DND-41 (cell line): ENCODE measurements at places on chromosomes 13 and 19.

DNA sequence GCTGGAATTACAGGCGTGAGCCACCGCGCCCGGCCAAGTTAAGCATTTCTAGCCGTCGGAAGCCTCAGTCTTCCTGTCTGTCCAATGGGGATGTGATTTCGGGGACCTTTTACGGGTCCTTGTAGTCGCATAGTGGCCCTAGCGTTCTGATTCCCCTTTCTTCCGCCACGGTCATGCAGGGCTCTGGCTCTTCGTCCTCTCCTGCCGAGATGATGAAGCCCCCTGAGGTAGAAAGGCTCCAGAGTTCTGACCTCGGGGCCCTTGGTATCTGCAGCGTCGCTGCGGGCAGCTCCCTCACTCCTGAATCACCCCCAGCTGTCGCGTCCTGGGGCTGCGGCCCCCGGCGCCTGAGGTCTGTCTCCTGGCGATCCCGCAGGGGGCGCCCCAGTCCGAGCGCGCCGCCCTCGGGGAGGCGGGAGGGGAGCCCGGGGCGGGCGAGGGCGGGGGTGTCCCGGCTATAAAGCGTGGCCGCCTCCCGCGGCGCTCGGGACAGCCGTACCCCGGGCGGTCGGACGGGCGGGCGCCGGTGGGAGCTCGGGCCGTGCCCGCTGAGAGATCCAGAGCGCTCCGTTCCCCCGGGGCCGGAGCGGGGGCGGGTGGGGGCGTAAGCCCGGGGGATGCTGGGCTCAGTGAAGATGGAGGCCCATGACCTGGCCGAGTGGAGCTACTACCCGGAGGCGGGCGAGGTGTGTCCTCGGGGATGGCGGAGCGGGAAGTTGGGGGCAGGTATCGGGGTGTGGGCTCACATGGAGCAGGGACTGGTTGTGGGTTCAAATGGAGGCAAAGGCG lies at the start of gene FOXA3:
Gene FOXA3, plus strand, starts transcription at position 487 of the 789 bp plus-strand sequence. Its CDS starts 131 bp downstream, at position 618.
- DNase-seq: no peak
- no peaks in the 10 kb centered on the region for H3K27me3 ChIP-seq
- H3K36me3 ChIP-seq: peaks cover 18% of the 10 kb centered on the region
- H3K4me3 ChIP-seq: peak within 1 kb of the TSS; percentile 74
- H3K4me1 ChIP-seq: peaks cover 26% of the 10 kb centered on the region
- H3K27ac ChIP-seq: peak within 1 kb of the TSS; percentile 61

DNA sequence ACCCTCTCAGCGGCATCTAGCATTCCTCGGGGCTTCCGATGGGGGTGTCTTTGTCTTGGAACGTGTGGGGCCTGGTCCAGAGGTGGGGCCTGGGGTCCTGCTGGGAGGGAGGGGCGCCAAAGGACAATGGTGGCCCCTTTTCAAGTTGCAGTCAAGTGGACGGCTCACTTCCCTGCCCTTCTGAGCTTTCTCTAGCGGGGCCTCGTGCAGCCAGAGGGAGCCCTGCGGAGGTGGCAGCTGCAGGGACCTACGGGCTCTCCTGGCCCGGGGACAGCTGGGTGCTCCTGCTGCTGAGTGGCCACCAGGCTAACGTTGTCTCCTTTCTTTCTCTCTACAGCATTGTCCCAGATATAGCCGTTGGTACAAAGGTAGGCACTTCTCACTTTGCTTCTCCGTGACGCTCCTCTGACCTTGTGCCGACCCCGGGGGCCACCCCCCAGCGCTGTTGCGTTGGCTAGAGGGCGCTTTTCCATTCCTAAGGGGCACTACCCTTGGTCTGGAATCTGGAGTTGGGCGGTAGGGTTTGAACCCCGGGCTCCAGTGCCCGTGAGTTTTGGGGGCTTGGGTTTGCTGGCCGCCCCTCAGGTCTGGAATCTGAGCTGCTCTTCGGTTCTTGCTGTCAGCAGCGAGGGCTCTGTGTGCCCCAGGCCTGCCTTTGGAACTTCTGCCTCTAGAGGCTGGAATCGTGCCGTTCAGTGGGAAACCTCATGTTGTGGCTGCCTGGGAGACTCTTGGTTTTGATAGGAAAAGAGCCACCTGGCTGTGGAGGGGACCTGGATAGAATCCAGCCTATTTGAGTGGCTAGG lies 2.0 kb downstream of the PTBP1 start:
- peak; percentile 22 for DNase-seq
- H3K36me3 ChIP-seq: peaks cover 64% of the 10 kb centered on the region
- H3K4me3 ChIP-seq: peak overlapping the region; percentile 99; the same call in 1 of the 2 replicates

GRCh38 chr19:48629599-48630295 lies 7.4 kb downstream of the DBP start:
- H3K27me3 ChIP-seq: no peaks in the 10 kb centered on the region
- H3K4me3 ChIP-seq: no peak overlapping the region
- H3K4me1 ChIP-seq: peaks cover 32% of the 10 kb centered on the region
- no peak overlapping the region for H3K27ac ChIP-seq
- H3K36me3 ChIP-seq: peaks cover 73% of the 10 kb centered on the region

DNA sequence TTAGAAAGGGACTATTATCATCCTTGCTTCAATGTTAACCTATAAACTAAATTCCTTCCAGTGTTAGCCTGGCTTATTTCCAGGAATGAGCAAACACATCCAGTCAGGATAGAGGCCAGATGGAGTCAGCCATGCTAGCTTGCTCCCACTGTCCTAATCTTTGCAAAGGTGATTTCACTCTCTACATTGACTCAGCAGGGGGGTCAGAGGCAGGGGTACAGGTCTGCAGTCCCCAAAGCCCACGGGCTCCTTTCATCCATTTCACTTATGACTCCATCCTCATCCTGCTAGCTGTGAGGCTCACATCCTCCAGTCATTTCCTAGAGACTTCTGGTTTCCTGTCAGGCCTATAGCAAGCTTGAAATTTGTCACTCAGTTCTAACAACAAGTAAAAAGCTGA lies 63.4 kb upstream of the CEACAM8 start:
- no peak overlapping the region for H3K4me3 ChIP-seq
- H3K4me1 ChIP-seq: no peaks in the 10 kb centered on the region
- H3K36me3 ChIP-seq: no peaks in the 10 kb centered on the region

DNA sequence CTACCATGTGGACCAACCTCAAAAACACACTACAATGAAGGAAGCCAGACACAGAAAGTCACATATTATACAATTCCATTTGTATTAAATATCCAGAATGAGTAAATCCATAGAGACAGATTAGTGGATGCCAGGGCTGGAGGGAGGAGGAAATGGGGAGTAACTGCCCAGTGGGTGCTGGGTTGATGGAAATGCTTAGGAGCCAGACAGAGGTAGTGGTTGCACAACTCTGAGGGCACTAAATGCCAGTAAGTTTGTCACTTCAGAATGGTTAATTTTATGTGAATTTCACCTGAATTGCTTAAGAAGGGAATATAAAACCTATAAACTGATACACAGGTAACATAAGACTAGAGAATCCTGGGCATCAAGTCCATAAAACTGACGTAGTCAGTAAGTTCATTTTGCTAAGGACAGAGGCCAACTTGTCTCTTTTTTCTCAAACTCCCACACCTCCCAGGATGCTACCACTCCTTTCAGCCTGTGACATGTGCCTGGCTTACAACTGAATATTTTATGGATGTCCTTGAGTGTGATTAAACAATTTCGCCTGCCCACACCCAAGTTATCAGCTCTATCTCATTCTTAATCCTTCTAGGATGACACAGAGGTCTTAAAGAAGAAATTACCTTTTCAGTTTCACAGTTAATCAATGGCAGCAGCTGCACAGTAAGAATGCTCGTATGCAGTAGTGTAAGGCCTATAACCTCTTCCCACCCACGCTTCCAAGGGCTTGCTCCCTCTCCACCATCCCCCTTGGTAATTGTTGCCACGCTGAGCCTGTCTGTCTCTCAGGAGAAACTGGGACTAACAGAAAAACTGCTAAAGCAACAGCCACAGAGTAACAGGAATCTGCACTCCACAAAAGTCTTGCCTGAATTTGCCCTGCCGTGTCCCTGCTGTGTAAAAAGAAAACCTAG lies 5.9 kb upstream of the MLNR start:
- no peaks in the 10 kb centered on the region for H3K27me3 ChIP-seq
- no peaks in the 10 kb centered on the region; the same call in 1 of the 2 replicates for H3K36me3 ChIP-seq
- peak overlapping the region; percentile 16; the same call in 1 of the 2 replicates for H3K4me3 ChIP-seq
- H3K4me1 ChIP-seq: peaks cover 40% of the 10 kb centered on the region
- peak overlapping the region; percentile 93 for H3K27ac ChIP-seq

DNA sequence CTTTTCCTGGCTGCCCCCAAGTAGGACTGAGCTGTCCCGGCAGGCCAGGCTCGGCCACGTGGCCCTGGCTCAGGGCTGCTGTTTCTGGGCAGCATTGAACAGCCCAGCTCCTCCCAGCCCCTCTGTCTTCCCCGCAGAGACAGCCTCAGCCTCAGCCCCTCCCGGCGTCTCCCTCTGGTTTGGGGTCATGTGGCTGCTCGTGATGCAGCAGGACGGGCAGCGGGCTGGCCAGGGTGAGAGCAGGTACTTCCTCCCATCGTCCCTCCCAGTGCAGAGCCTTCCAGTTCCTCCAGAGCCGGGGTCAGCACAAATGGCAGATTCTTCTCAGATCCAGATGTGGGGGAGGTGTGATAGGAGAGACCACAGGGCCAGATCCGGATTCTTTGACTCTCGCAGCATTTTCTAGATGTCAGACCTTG lies 114.6 kb downstream of the KDM4B start:
- DNase-seq: no peak
- H3K27me3 ChIP-seq: no peaks in the 10 kb centered on the region
- H3K4me3 ChIP-seq: no peak overlapping the region
- peaks cover 83% of the 10 kb centered on the region for H3K36me3 ChIP-seq
- H3K4me1 ChIP-seq: no peaks in the 10 kb centered on the region

- no peak for DNase-seq
- H3K36me3 ChIP-seq: no peaks in the 10 kb centered on the region
- no peaks in the 10 kb centered on the region for H3K4me1 ChIP-seq
- H3K27ac ChIP-seq: no peak overlapping the region
Measured at GRCh38 chr13:86731987-86732386, 932.8 kb upstream of the SLITRK6 start.

DNA sequence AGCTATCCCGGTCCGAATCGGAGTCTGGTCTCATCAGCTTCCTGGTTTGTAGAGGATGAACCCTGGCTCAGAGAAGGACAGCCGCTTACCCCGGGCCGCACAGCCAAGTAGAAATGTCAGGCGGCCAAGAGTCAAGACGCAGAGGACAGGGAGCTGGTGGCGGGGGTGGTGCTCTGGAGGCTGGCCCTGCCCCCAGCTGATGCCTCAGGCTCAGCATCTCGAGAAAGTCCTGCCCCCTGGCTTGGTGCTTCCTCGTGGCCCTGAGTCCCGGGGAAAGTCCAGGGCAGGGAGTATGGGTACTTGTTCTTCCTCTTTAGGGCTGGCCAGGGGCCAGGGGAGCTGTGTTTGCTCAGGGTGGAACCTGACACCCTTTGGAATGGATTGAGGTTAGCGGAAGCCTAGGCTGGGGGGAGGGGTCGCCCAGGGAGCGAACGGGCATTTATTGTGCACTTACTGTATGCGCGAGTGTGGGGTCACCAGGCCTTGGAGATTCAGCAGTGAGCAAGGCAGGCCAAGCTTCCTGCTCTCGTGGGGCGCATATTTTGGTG lies 2.2 kb downstream of the TJP3 start:
- H3K36me3 ChIP-seq: no peaks in the 10 kb centered on the region
- DNase-seq: no peak

- no peak for DNase-seq
- H3K27me3 ChIP-seq: no peaks in the 10 kb centered on the region
- H3K36me3 ChIP-seq: no peaks in the 10 kb centered on the region
- H3K4me3 ChIP-seq: no peak overlapping the region
- no peaks in the 10 kb centered on the region for H3K4me1 ChIP-seq
- no peak overlapping the region for H3K27ac ChIP-seq
Measured at GRCh38 chr13:39403106-39403505, 199.9 kb downstream of the LHFPL6 start.

DNA sequence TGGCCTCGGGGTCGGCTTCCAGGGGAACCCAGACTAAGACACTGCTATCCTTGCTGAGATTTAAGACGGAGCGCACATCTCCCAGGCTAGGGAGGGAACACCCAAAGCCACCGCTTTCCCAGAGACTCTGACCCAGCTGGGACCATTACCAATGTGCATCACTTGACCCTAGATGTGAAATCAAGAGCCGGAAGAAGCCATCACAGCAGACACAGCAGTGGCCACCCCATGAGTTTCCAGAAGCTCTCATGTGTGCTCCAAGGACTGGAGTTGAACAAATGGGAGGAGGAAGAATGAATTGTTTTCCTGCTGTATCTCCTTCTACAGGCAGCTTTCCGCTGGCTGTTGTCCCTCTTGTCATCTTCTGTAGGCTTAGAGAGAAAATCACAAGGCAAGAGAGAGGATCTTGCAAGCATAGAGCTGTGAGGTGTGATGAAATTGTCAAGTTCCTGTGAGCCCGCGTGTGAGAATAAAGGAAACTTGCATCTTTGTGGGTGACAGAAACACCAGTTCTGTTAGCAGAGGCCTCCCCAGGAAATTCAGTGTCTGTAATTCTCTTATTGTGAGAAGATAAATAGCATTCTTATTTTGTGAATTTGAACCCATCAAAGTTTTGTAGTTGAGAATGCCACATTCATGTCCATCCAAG lies 711.8 kb downstream of the UQCRFS1 start:
- no peak overlapping the region for H3K4me3 ChIP-seq
- DNase-seq: peak; percentile 17
- no peaks in the 10 kb centered on the region for H3K27me3 ChIP-seq
- peak overlapping the region; percentile 85 for H3K27ac ChIP-seq
- peaks cover 54% of the 10 kb centered on the region for H3K4me1 ChIP-seq

DNA sequence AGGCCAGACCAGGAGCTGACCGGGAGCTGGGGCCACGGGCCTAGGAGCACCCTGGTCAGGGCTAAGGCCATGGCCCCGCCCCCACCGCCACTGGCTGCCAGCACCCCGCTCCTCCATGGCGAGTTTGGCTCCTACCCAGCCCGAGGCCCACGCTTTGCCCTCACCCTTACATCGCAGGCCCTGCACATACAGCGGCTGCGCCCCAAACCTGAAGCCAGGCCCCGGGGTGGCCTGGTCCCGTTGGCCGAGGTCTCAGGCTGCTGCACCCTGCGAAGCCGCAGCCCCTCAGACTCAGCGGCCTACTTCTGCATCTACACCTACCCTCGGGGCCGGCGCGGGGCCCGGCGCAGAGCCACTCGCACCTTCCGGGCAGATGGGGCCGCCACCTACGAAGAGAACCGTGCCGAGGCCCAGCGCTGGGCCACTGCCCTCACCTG lies 6.6 kb downstream of the SPHK2 start:
- no peak overlapping the region for H3K27ac ChIP-seq
- no peak overlapping the region for H3K4me3 ChIP-seq
- DNase-seq: peak; percentile 5

GRCh38 chr13:31015199-31015598 lies 82.7 kb downstream of the TEX26 start:
- H3K4me3 ChIP-seq: no peak overlapping the region
- H3K36me3 ChIP-seq: no peaks in the 10 kb centered on the region
- H3K27me3 ChIP-seq: peaks cover 10% of the 10 kb centered on the region
- H3K27ac ChIP-seq: no peak overlapping the region
